ENCODE measurements at places on chromosomes 11 and 22.

DNA sequence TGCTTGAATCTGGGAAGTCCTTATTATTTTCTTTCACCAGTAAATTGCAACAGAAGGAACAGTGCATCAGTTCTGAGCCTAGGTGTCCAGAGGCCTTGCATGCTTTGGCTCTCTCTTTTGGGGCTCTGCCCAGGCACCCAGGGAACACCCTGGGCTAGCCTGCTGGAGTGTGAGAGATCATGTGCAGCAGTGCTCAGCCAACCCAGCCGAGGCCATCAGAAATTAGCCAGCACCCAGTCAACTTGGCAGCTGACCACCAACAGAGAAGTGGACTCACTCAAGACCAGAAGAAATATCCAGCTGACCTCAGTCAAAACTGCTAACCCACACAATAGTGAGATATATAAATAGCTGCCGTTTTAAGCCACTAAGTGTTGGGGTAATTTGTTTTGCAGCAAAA lies 11.2 kb upstream of the P4HA3 start:
- DNase-seq: no peak

GRCh38 chr11:33040033-33040861 lies 875 bp downstream of the TCP11L1 start:
- DNase-seq: peak; percentile 35

DNA sequence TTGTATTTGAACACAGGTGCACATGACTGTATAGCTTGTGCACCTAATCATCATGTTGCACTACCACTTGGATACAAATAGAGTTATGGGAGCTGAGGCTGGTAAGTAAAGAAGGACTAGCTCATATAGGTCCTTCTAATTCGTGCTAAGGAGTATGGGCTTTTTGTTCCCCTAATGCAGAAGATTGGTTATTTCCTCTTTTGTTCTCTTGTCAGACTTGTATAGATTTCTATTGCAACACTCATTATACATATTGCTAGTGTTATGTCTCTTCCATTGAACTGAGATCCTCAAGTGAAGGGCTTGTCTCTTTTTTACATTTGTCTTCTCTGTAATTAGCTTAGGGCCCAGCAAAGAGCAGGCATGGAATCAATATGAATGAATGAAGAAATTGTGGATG lies 54.1 kb upstream of the ARHGAP20 start:
- no peak for DNase-seq

- DNase-seq: peak; percentile 58
Observed at GRCh38 chr11:45163956-45164575, 17.6 kb downstream of the PRDM11 start.

GRCh38 chr22:46965555-46966494 lies 203.4 kb downstream of the TBC1D22A start:
- DNase-seq: no peak

- no peak for DNase-seq
Observed at GRCh38 chr11:61173456-61173855, 12.2 kb upstream of the VPS37C start.

GRCh38 chr22:44385296-44385610 lies 72.5 kb upstream of the SHISAL1 start:
- DNase-seq: no peak

DNA sequence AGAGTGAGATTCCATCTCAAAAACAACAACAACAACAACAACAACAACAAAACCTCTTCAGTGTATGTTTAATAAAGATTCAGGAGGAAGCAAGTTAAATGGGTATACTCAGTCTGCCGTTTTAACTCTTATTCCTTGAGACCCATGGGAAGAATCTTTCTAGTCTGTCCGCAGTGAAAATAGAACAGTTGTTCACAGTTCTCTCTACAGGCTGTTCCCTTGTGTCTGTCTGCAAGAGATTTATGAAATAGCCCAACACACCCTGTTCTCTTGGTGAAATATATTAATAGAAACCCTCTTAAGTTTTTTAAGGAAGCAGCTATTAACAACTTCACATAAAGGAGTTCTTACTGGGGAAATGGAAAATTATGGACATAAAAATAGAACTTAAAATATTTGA lies 682.2 kb upstream of the RAG2 start:
- no peak for DNase-seq

- DNase-seq: peak; percentile 59
Observed at GRCh38 chr22:48700566-48701295, 1126.9 kb downstream of the BRD1 start.

DNA sequence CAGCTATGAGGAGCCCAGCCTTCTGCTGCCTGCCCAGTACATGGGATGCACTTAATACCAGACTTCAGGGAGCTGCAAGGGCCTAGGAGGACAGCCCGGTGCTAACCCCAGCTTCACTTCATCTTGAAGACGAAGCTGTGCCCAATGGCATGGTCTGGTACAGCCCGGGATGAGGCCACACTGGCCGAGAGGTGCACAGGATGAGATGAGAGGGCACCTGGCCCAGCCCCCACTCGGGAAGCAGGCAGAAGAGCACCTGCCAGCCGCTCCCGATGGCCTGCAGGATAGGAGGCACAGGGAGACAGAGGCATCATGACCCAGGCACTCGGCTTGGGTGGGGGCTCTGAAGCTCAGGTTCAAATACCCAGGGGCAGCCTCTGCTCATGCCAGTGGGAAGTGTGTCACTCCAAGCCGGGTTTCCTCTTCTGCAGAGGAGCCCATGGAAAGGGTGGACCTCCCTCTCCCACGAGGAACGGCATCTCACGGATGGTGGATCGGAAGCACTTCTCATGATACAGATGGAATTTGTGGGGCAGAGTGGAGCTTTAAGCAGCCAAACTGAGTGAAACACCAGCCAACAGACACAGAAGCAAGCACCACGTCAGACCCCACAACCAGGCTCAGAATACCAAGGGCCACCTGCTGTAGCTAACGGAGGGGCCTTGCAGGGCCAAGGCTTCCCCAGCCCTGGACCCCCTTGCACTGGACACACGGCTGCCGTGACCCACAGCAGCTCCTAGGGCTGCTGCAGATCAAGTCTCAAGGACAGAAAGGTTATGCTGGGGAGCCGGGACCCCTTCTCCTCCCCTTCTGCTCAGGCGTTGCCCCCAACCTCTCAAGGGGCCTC lies 875.2 kb downstream of the BRD1 start:
- DNase-seq: no peak

DNA sequence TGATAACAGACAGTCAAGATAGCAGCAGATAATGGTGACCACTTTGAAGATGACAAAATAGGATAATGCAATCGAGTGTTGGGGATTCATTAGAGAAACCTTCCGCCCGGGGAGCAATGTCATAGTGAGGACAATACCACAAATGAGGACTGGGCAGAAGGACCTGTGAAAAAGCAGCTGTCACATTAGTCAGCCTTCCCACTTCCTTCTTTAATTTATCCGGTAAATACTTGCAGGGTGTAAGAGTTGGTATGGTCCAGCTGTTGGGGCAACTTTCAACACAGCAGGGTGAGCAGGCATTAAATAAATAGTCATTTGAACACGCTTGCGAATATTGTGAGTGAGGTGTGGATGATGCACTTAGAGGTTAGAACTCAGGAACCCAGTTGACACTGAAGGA lies 132.5 kb upstream of the KIRREL3 start:
- no peak for DNase-seq

DNA sequence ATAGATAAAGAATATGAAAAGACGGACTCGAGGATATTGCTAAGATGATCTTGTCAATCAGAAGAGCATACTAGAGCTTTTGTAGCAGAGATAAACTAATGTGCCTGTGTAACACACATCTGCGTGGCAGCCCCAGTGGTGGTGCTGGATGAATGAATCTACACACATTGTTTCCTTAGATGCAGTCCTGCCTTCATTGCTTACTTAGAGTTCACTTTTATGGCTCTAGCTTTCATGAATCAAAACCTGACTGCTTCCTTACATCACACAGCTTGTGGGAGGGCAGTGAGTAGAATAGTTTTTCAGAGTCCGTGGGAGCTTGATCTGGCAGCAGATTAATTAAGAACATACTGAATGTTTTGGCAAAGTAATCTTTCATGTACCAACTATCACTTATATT lies 83.7 kb downstream of the EXT2 start:
- no peak for DNase-seq

DNA sequence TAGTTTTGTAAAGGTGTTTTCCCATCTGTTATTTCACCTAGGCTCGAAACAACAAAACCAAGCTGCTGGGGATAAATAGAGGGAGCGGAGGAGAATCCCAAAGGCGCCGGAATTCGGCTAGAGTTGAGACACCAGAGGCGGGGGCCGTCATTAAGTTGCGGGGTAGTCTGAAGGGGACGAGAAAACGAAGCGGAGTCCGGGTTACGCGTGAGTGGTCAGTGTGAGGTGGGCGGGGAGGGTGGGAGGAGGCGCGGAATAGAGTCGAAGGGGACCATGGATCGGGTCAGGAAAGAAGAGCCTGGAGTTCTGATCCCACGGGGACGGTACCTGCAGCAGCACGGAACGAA lies 361 bp downstream of the SRPRA start:
- no peak for DNase-seq

DNA sequence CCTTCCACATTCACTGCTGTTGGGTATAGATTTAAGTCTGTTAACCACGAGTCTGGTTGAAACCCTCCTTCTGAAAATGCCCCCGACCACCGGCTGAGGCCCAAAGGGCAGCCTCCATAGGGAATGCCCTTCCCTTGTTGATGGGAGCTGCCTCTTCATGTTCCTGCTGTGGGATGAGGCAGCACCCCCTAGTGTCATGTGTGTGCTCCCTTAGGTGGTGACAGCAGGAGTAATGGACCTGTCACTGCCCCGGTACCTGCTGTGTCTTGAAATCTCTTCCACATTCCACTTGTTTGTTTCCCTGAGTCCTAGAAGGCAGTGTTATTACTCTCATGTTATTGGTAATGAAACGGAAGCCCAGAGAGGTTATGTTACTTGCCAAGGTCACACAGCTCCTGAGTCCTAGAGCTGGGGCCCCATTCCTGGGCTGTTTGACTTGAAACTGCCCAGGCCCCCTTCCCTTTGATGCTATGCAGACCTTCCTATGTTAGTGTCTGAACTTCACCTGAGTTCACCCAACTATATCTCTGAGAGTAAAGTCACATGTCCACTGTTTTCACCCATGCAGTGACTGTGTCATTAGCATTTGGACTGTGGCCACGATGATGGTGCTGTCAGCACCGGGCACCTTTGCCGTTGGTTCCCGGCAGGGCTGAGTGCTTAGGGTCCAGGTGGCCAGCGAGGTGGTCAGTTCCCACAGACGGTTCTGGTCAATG lies 234.3 kb downstream of the TBC1D22A start:
- DNase-seq: no peak

DNA sequence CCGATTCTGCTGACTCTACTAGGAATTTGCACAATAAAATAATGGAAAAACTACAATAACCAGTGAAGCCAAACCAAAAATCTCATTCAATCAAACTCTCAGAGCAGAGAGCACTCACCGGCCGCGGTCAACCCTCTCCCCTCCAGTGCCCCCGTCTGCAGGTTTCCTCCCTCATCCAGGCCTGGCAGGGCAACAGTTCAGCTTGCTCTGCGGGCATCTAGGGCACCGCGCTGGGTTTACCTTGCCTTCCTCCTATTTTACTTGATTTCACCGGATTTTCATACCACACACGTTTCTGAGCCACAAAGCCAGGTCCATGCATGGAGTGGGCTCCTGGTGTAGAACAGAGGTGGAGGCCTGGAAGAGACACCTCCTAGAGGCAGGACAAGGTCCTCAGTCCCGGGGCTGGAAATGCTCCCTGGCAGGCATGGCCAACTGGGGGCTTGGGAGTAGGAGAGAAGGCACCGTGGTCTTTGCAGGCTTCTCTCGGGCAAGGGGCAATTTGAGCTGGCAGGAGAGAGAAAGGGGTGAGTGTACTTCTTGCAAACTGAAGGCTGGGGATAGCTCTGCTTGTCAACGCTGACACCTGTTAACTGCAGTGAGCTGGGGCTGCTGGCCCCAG lies 938.4 kb downstream of the BRD1 start:
- DNase-seq: no peak

GRCh38 chr22:49769691-49770546 lies 57.8 kb downstream of the BRD1 start:
- no peak for DNase-seq

- no peak for DNase-seq
Observed at GRCh38 chr22:46428602-46429324, 93.2 kb downstream of the TRMU start.

DNA sequence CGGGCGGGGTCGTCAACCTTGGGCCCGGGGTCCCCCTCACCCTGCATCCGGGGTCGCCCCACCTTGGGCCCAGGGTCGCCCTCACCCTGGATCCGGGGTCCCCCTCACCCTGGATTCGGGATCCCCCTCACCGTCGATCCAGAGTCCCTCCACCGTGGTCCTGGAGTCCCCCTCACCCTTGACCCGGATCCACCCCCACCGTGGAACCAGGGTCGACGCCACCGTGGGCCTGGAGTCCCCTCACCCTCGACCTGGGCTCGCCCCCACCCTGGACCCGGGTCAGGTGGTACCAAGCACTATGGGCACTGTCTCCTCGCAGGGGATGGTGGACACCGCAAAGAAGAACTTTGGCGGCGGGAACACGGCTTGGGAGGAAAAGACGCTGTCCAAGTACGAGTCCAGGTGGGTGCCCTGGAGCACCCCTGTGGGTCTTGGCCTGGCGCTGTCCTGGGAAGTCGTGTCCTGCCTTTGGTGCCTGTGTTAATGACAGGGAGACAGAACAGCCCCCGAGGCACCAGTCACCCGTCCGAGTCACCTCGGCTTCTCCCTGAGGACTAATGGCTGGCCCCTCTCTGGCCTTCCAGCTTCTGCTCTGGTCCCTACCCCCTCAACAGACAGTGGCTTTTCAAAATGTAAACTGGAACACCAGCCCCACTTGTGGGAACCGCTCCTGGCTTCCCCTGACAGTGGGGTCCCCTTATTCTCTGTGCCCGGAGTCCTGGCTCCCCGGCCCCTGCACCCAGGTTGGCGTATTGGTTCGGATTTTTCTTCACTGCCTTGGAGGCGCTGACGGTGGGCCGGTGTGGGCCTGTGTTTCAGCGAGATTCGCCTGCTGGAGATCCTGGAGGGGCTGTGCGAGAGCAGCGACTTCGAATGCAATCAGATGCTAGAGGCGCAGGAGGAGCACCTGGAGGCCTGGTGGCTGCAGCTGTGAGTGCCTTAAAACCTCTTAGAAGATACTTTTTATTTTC lies 762 bp downstream of the CRELD2 start:
- peak; percentile 43 for DNase-seq

GRCh38 chr11:86460461-86461385 lies 86.0 kb downstream of the CCDC81 start:
- DNase-seq: no peak

DNA sequence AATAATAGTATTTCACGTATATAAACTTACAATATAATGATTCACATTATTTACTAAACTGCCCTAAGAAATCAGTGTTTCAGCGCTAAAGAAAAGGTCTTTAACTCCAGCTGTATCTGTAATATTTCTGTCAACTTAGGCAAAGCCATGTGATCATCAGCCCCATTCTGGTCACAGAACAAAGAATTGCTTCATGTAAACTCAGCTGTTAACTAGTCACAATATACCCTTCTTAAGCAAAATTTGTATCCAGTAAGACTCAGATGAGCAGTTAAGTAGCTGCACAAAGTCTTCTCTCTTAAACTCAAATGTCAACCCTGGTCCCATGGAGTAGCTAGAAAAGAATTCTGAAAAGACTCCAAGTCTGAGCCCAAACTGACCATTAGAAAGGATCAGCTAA lies 26.6 kb downstream of the HPS5 start:
- no peak for DNase-seq

Measured in frontal cortex (tissue), 4 donors.